ENCODE measurements at places on chromosomes 1 and 21.

DNA sequence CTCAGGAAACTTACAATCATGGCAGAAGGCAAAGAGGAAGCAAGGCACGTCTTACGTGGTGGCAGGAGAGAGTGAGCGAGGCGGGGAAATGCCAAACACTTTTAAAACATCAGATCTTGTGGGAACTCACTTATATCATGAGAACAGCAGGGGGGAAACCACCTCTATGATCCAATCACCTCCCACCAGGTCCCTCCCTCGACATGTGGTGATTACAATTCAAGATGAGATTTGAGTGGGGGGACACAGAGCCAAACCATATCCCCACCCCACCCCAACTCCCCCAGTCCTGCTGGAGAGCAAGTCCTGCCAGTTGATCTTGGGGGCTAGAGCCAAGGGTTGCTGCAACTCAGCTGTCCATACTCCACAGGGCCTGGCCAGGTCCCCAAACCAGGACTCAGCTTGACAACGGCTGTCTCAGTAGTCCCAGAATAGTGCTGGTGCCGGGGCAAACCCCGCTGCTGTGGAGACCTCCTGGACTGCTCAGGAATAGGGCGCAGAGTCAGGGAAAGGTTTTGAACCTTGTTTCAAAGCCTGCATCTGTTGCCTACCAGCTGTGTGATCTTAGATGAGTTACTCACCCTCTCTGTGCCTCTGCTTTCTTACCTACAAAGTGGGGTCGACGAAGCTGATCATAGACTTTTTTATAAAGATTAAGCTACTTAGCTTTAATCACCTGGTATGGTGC is 79.5 kb downstream of the STUM start:
- no peak for DNase-seq

- DNase-seq: peak; percentile 53
Observed at GRCh38 chr1:46595127-46595526, 8.9 kb downstream of the MKNK1 start.

DNA sequence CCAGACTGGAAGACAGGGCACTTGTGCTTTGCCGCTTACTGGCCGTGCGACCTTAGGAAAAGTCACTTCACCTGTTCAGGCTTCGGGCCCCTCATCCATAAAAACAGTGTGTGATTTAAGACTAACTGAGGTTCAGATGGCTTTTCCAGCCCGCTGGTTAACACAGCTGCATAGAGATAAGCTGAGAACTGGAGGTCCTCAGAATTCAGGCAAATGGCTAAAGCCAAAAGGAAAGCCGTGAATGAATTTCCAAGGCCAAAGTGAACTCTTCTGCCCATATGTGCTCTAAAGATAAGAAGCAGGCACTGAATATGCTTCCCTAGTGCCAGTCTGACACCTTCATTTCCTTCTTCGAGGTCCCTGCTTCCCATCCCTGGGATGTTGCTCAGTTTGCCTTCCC is 23.5 kb upstream of the SARS1 start:
- DNase-seq: no peak

DNA sequence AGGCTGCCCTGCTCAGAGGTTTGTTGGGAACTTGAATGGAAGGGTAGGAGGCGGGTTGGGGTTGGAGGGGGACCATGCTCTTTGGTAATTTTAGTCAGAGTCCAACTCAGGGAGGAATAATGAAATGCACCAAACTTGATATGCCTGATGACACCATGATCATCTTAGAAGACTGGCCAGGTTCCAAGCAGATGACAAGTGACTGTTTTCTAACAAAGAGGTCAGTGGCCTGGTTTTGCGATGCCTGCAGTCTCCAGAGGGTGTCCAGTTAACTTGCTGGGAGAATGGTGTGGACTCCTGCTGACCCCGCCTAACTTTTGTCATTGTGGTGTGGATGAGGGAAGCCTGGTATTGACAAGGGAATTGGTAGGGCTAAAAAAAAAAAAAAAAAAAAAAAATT is 12.4 kb downstream of the VANGL1 start:
- no peak for DNase-seq

DNA sequence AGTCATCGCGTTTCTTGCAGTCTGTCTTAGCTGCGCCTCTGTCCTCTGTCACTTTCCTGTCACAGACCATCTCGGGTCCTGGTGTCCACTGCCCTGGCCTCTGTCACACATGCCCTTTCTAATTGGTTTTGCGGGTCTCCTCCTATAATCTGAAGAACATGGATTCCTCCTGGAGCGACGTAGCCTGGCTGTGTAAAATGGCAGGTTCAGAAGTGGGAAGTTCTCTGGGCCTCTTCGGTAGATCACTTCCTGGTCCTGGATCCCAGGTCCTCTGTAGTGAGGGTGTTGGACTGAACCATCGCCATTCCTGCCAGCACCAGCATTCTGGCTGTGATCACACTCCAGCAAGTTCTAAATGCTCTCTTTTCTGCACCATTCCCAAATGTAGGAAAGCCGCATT is 857 bp downstream of the FAM3B start:
- no peak for DNase-seq

- peak; percentile 82 for DNase-seq
Observed at GRCh38 chr1:24502709-24503058, at the start of gene RCAN3. TSS of gene RCAN3 (plus strand) at chr1:24502836. CDS start at chr1:24514373, 11,537 bp downstream.
